NCI-H774 (cell line): ENCODE measurements at places on chromosomes 3 and 15.

GRCh38 chr3:193212844-193213243 is 28.2 kb upstream of the PLAAT1 start:
- DNase-seq: no peak

GRCh38 chr3:194552327-194552949 is 65.6 kb upstream of the ATP13A3 start:
- DNase-seq: no peak

DNA sequence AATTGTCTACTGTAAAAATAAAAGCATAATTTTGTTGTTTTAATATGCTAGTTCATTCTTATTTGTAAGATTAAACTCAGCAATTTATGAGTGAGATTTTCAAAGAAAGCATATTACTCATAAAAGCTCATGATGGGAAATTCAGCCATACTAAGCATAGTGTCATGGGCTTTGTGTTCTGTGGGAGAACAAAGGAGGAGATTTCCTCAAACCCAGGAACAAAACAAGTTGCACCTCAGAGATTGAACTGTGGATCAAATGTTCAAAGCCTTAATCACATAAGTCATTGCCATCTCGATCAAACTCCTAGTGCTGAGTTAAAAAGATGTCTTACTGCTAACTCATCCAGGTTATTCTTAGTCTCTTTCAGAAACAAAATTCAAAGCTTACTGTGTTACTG is 85.6 kb upstream of the PDZRN3 start:
- DNase-seq: no peak

DNA sequence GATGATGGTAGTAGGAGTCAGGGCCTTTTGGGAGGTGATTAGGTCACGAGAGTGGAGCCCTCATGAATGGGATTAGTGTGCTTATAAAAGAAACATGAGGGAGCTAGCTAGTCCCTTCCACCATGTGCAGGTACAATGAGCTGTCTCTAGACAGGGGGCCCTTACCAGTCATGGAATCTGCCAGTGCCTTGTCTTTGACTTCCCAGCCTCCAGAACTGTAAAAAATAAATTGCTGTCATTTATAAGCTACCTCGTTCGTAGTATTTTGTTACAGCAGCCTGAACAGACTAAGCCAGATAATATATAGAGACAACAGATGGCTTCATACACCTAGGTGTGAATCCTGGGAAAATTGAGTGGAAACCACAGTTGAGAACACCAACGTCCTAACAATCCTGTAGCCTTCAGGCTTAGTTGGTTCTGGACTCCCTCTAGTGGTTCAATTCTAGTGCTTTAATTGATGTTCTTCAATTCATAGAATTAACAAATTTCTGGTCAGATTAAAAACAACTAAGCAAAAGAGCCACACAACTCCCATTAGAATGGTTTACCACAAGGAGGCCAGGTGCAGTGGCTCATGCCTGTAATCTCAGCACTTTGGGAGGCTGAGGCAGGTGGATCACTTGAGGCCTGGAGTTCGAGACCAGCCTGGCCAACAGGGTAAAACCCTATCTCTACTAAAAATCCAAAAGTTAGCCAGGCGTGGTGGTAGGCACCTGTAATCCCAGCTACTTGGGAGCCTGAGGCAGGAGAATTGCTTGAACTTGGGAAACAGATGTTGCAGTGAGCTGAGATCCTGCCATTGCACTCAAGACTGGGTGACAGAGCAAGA is 21.3 kb upstream of the GATM start:
- peak; percentile 14 for DNase-seq

GRCh38 chr3:188156056-188156455 is 2.1 kb downstream of the LPP start:
- DNase-seq: no peak

- no peak for DNase-seq
These were observed 3.8 kb downstream of the PEAK1 start for GRCh38 chr15:77416148-77416455.

DNA sequence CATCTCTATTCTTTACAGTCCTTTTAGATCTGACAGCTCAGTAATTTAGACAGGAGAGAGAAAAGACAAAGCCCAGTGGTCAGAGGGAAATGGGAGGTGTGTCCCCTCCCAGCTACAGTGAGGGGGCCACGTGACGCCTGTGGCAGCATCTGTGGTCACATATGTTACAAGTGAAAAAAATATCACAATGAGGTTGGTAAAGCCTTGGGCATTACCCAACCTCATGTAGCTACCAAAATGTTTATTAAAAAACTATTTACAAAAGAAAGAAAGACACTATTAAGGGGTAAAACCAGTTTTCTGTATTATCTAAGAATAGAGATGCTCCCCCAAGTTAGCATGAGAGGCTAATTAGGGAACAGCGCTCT is 42.9 kb upstream of the PLCL2 start:
- no peak for DNase-seq

GRCh38 chr15:80161468-80162016 is 8.7 kb downstream of the FAH start:
- DNase-seq: no peak

GRCh38 chr3:140898340-140899180 is 43.1 kb upstream of the SLC25A36 start:
- peak; percentile 49 for DNase-seq

DNA sequence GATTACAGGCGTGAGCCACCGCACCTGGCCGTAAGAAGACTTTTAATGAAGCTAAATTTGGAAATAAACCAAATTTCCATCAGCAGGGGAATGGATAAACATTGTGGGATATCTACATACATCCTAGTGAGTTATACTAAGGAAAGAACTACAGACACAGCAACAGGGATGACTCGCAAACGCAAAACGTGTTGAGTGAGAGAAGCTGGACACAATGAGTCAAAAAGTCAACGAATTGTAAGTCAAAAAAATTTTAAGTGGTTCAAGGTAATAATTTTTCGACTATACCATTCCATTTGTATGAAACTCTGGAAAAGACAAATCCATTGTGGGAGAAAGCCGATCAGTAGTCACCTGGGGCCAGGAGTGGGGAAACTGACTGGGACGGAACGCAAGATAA is 19.9 kb downstream of the PLA2G4F start:
- no peak for DNase-seq

DNA sequence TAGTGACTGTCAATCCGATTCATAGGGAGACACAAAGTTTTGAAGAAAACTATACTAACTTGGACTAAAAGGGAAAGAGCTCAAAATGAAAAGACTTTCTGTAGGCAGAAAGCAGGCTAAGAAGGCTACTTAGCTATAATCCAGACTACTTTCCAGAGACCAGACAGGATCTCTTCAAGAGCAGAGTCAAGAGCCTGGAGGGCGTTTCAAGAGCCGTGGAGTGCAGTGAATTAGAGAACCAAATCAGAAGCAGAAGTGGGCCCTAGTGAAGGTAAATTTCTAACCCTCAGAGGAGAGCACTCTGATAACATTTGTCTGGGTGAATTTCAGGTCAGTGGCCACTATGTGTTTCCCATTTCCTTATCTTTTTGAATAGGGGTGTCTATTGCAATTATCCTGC is 76.4 kb downstream of the CGGBP1 start:
- DNase-seq: no peak

DNA sequence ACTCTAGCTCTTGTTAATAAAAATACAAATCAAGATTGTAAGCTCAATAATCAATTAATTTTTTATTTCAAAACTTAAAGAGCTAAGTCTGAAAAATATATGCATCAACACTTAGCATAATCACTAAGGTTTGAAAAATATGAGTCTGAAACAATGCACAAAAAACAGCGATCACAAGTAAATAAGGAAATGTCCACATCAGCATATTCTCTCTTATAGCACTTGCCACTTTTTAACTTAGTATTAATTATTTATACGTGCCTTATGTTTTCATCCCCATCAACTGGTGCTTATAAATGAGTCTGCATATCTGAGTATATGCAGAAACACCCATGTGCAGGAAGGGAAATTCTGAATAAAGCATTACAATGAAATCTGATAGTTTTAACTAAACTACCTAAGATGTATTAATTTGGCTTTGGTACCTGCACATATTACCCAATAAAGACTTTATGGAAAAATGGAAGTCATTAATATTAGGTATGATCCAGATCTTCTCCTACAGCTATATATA is 28.3 kb downstream of the AQR start:
- no peak for DNase-seq

GRCh38 chr15:67761343-67761742 is 64.0 kb upstream of the SKOR1 start:
- DNase-seq: peak; percentile 43

DNA sequence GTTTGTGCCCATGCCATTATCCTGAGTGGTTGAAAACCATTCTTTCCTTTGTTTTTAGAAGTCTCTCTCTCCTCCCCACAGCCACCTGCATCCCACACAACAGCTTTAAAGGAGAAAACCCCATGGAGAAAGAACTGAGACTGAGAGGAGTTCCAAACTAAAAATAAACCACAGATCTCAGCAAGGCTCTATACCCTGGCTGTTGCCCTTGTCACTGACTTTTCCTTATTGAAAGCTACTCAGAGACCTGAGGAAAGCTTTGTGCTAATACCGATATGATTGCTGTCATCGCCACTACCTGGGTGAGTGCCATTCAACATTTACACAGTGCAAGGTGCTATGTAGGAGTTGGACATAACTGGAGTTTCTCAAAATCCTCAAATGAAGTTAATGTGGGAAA is 55.5 kb upstream of the RASGRP1 start:
- no peak for DNase-seq

GRCh38 chr3:160951642-160952487 is 153.3 kb downstream of the B3GALNT1 start:
- no peak for DNase-seq

DNA sequence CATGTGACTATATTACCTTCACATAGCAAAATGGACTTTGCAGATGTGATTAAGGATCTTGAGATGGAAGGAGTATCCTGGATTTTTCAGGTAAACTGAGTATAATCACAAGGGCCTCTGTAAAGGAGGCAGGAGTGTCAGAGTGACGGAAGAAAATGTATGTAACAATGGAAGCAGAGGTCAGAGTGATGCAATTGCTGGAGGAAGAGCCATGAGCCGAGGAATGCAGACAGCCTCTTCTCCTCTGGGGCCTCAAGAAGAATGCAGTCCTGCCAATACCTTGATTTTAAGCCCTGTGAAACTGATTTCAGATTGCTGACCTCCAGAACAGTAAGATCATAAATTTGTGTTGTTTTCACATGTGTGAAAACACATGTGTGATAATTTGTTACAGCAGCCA is 15.1 kb downstream of the HEMK1 start:
- no peak for DNase-seq
